ENCODE measurements at places on chromosomes 3 and 15.

DNA sequence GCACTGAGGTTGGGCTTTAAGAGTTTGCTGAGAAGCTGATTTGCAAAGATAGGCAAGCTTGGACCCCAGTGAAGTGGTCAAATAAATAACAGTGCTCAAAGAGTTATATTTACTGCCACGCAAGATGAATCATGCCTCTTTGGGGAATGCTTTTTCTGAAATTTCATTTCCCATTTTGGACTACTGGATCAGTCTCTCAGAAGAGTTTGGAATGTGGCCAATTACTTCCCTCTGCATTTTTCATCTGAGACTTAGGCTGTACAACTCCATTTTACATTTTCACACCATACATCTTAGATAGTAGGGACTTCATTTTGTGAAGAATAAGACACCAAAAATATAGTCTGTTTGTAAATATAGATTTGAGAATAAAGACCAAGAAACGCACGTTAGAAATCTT, 419.7 kb downstream of the FGF12 start:
- no peak for DNase-seq

- DNase-seq = no peak
Measured at GRCh38 chr3:167798443-167798842, 62.9 kb downstream of the SERPINI1 start.

DNA sequence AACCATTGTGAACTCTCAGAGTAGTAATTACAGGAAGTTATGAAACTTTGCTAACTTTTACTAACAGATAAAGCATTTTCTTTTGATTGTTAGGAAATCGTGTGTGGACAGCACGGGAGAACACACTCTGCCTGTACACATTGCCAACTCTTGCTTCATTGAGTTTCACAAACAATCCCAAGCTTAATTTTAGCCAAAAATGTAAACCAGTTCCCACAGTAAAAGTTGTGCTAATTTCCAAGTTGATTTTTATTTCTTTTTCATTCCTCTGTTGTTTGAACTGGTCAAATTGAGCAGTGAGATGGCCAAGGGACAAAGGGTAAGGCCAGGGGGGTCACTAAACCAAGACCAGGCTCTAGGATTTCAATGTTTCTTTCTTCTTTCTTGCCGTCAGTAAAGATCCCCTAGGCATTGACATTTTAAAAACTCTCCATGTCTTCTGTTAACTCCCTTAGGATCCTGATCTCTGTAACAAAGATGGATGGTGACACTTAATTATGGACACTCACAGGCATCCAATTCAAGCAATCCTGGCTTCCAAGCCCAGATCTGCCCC, 414.9 kb downstream of the RBMS3 start:
- no peak for DNase-seq

GRCh38 chr15:90823455-90823974, 44.9 kb upstream of the FURIN start:
- DNase-seq = no peak

DNA sequence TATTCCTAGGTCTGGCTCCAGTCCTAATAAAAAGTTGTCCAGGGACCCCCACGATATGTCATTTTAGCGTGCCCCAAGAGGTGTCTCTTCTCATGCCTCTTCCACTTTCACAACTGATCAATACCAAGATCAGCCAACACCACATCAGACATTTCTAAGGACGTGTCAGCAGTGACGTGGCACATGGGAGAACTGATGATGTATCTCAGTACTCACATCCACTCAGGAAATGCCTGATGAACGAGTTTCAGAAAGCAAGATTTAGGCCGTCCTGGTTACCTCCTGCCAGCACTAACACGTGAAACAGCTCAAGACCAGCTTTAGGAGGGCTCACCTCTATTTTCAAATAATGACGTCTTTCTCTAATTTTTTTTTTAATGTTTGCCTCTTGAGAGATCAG, 19.6 kb downstream of the VGLL4 start:
- no peak for DNase-seq

- DNase-seq = no peak
Measured at GRCh38 chr3:3499987-3500386, 299.2 kb upstream of the LRRN1 start.

DNA sequence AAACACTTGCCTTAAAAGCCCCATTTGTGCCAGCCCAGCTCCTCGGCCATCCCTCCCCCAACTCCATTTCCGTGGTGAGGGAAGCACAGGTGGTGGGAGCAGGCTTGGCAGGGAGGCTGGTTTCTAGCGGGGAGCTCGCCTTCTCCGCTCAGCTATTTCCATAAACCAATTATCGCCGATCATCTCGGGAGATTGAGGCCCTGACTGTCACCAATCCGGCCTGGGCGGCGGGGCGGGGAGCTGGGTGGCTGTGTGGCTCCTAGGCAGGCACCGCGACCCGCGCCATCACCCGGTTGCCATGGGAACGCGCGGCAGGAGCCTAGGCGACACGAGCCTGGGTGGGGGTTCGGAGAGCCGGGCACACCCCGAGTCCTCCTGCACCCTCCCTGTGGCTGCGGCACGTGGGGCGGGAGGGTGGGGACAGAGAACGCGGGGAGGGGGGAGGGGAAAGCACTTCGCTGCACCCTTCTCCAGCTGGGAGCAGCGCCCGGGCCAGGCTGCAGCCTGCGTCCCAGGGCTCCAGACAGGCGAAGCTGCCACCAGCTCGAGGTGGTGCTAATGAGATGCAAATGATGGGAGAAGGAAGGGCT, 9.3 kb downstream of the CCDC33 start:
- DNase-seq = no peak

GRCh38 chr15:82848241-82848993, 39.0 kb downstream of the WHAMM start:
- DNase-seq = no peak

DNA sequence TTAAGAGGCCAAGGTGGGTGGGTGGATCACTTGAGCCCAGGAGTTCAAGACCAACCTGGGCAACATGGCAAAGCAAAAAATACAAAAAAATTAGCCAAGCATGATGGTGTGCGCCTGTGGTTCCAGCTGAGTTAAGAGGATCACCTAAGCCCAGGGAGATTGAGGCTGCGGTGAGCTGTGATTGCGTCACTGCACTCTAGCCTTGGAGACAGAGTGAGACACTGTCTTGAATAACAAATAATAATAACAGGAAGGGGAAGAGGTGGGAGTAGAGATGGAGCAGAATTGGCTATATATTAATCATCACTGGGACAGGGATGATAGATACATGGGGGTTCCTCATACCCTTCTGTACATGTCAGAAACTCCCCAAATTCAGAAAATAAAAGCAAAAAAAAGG, 23.8 kb upstream of the NMB start:
- no peak for DNase-seq

GRCh38 chr3:46847744-46848143, 15.5 kb downstream of the MYL3 start:
- DNase-seq = no peak

DNA sequence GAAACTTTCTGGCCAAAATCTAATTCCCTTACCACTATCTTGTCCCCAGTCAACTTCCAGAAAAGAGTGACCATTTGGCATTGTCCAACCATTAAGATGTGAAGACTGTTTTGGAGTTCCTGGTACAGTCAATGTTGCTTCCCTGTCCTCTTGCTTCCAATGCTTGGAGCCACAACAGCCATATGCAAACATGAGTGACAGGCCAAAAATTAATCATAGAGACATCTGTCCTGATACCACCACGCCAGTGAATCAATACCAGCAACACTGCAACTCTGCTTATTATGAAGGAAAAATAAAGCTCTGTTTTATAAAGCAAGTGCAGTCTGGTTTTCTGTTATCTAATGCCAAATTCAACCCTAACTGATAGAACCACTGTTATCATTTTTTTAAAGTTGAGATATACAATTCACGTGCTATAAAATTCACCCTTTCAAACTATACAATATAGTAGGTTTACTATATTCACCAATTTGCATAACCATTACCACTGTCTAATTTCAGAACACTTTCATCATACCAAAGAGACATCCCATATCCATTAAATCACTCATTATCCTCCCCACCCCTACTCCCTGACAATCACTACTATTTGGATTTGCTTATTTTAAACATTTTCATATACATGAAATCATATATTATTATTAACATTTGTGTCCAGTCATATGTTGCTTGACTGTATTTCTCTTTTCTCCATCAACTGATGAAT, 76.9 kb downstream of the STAG1 start:
- no peak for DNase-seq
